NCI-H446 (cell line): ENCODE measurements at places on chromosomes 11 and 22.
A peak's percentile ranks its signal among the peaks of the same experiment; 100 is the strongest.

DNA sequence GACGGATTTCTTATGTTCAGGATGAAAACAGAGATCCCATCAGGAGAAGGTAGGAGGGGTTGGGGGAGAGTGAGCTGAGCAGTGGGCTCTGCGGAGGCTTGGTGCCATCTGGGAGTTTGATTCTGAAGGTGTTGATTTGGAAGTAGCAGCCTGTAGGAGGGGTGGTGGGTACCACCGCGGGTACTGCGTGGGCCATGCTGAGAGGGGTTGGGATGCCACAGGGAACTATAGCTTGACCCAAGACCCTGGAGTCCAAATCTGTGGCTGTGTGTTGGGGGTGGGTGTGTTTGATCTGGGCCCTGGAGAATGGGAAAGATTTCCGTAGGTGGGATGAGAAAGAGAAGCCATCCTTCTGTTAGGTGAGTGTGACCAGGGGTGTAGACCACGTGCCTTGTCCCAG, 5.0 kb downstream of the INCENP start:
- DNase-seq, result no peak

DNA sequence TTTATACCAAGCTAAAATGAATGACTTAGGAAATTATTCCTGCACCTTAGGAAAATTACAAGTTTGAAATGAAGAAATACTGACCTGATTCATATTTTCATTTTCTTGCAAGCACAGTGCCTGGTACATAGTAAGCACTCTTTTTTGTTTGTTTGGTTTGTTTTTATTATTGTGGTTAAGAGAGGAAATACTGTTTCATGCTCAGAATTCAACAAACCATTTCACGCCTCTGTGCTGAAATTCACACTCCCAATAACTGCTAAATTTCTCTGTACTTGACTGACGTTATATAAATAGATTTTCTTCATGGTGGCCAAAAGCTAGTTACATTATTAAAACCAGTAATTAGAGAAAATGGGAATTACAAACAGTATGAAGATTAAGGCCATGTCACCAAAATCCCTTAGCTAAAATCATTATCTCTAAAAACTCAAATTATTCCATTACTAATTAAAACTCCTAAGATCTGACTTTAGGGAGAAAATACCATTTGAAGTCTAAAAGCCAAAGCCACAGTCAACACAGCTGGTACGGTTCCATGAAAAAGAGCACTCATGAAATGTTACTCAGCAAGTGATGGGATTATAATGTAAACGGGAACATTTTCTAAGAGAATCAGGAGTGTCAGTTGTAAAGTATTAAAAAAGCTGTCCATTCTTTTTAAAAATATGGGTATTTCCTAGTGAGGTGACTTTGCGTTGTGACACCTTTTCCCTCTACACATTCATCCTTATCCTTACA, 77.8 kb upstream of the DDI1 start:
- DNase-seq, result no peak

DNA sequence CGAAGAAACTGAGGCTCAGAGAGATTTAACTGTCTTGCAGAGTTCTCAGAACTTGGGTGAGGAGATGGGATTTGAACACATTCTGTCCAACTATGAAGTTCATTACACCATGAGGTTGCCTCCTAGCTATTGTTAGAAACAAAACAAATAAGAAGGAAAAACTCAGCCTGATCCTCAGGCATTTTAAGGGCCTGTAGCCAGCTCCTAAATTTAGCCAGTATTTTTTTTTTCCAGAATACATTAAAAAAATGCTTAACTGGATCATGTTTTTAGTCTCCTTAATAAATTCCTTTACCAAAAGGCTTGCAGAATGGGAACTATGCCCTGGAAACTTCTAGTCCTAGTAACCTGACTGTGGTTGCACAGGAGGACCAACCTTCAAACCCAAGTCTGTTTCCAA, 212.0 kb downstream of the CSNK2A3 start:
- no peak for DNase-seq

- DNase-seq, result no peak
These were observed 4.8 kb upstream of the OR52I1 start for GRCh38 chr11:4589017-4589416.

DNA sequence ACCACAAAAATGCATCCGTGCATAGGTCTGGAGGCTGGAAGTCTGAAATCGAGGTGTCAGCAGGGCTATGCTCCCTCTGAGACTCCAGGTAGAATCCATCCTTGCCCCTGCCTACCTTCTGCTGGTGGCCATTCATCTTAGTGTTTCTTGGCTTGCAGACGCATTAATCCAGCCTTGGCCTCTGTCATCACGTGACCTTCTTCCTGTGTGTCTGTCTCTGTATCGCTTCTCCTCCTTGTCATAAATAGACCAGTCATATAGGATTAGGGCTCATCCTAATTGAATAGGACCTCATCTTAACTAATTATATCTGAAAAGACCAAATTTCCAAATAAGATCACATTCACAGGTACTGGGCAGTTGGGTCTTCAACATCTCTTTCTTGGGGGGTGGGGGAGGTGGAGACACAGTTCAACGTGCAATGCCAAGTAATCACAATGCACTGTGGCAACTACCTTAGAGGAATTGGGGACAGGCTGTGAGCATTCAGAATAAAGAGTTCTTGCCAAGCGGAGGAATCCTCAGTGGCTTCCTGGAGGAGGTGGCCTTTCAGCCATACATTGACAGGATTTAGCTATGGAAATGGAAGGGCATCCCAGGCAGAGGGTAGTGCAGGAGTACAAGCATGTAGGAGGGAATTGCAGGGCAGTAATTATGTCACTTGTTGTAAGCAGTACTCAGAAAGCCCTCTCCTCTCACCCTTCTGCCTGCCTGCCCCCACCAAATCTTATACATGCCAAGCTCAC, 96.2 kb upstream of the SYT13 start:
- no peak for DNase-seq

DNA sequence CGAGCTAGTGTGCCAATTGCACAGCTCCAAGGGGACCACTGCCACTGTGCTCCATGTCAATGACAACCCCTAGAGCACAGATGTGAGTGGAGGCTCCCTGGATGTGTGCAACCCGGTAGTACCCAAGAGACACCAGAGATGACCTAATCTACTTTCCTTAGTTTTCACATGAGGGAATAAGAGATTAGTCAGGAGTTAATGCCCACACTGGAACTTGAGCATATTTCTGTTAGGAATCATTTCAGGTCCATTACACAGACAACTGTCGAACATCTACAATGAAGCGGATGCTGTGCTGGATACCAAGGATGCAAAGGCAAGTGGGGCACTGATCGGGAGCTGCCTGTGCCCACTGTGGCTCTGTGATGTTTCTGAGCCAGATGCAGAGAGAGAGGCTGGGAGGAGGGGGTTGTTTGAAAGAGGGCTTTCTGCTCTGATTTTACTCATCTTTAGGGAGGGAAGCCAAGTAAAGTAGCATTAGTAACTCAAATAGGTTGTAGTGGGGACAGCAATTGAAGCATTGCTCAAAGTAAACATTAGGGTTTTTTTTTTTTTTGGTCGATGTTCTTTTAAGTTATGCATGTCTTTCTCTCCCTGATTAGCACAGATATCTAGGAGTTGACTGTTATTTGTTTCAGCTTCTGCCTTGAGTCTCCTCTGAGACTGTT, 82.5 kb upstream of the SORL1-AS1 start:
- DNase-seq, result peak; percentile 75

GRCh38 chr11:103076361-103076760, 15.6 kb downstream of the DCUN1D5 start:
- no peak for DNase-seq

- DNase-seq, result no peak
These were observed 60.4 kb downstream of the BMAL1 start for GRCh38 chr11:13338019-13338426.

GRCh38 chr11:24064309-24064903, 432.4 kb upstream of the LUZP2 start:
- no peak for DNase-seq

DNA sequence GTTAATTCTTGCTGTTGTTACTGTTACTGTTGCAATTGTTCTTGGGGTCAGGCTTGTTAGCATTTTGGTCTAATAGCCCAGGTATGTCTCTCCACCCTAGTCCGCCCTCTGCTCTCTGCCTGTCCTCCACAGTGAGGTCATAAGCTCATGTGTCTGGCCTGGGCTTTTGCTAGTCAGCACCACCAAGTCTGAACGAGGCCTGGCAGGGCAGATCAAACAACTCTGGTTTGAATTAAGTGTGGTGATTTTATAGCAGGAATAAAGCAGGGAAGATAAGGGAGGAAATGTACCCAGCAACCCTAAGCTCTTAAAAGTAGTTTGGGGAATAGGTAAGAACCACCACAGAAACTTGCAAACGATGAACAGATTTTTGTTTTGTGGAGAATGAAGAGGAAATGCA, 98.7 kb downstream of the ABTB2 start:
- DNase-seq, result no peak

DNA sequence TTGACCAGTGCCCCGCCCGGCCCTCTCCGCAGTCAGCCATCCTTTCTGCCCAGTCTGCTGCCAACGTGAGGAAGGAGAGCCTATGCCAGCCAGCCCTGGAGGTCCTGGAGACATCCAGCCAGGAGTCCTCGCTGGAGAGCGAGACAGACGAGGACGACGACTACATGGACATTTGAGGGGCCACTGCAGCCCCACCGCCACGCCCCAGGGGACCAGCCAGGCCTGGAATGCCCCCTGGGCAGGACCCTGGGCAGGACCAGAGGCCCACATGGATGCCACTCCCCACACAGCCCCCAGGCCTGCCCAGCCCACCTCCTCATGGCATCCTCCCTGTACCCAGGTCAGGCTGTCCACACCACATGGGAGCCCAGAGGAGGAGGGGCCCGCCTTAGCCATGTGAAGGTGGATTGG, 3.3 kb upstream of the SUSD2 start:
- no peak for DNase-seq

DNA sequence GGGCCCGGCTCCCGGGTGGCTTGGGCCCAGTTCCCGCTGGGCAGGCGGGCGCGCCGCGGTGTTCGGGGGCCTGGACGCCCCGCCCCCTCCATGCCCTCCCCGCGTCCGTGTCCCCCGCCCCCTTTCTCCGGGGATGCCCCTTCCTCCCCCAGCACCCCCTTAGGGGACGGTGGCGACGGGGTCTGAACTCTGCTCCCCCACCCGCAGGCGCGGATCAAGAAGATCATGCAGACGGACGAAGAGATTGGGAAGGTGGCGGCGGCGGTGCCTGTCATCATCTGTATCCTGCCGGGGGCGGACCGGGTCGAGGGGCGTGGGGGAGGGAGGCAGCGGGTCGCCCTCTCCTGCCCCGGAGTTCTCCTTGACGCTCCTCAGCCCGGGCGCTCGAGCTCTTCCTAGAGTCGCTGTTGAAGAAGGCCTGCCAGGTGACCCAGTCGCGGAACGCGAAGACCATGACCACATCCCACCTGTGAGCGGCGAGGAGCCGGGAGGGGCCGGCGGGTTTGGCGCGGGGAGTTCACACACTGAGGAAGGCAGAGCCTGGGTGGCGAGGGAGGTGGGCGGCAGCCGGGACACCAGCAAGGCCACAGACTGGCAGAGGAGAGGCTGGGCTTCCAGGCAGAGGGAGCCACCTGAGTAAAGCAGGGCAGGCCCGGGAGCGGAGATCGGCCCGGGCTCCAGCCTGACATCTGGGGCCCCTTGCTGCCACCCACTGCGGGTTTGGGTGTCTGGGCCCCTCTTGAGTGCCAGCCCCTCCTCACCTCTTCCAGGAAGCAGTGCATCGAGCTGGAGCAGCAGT, 546 bp downstream of the DRAP1 start:
- no peak for DNase-seq

DNA sequence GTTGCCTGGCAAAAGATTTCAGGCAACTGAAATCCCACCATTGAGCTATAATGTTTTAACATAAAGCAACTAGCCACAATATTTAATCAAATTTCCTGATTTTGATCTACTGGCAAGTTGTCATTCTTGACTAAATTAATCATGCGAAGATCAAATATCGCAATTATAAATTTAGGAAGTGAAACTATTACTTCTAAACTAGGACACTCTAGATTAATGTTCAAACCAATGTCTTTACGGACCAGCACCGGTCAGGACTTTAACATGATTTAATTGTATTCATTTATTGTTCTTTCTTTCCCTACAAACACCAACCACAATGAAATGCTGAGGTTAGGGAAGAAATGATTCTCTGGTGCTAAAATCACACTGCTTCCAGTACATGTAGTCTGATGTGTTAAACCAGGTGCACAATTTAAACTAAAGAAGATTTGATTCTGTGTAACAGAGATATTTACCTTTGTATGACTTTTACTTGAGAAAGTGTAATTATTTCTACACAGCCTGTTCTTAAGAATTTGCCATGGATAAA, 14.9 kb downstream of the GAS2 start:
- no peak for DNase-seq

- no peak for DNase-seq
These were observed 25.5 kb downstream of the CHORDC1 start for GRCh38 chr11:90197377-90197776.

DNA sequence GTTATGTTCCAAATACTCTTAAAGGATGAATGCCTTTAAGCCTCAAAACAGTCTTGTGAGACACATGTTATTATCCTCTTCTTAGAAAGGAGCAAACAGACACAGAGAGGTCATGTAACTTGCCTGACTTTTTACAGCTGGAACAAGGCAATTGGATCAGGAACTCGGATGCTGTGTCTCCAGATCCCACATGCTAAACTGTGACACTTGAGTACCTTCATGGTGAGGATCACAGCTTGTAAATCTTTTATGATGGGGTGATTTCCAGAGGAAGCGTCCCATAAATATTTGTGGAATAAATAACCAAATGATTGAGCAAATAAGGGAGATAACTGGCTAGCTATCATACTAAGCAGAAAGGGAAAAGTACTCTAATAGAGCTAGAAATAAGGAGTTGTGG, 171.2 kb downstream of the C11orf91 start:
- DNase-seq, result no peak

GRCh38 chr22:41907436-41908401, 7.2 kb downstream of the SHISA8 start:
- DNase-seq, result no peak

GRCh38 chr11:105574974-105575373, 34.9 kb upstream of the GRIA4 start:
- no peak for DNase-seq
